NCI-H1105 (cell line): ENCODE measurements at places on chromosomes 5 and 9.

DNA sequence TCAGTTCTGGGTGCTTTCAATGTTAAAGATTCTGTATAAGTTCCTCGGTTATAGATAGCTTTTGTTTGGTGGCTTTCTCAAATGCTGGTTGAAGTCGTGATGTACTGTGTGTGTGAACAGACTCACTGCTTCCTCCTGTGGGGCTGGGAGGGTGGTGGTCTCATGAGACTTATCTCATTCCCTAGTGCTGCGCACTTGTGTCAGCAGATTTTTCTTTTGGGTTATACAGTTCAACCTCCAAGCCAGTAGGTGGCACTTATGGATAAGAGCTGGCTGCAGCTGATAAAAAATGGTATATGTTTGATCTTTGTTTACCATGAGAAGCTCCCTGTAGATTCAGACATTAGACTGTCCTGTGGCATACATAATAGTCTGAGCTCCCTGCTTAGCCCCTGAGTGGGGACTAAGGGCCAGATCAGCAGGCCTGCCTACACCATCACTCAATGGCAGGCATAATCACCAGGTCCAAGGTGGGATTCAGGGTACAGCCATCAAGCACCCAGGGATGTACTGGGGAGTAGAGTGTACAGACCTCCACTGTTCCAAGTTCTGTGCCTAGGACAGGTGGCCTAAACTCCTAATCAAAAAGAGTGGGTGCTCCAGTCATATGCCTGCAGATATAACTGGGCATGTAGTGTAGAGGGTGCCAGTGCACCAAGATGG is 174.2 kb downstream of the OXCT1 start:
- no peak for DNase-seq

DNA sequence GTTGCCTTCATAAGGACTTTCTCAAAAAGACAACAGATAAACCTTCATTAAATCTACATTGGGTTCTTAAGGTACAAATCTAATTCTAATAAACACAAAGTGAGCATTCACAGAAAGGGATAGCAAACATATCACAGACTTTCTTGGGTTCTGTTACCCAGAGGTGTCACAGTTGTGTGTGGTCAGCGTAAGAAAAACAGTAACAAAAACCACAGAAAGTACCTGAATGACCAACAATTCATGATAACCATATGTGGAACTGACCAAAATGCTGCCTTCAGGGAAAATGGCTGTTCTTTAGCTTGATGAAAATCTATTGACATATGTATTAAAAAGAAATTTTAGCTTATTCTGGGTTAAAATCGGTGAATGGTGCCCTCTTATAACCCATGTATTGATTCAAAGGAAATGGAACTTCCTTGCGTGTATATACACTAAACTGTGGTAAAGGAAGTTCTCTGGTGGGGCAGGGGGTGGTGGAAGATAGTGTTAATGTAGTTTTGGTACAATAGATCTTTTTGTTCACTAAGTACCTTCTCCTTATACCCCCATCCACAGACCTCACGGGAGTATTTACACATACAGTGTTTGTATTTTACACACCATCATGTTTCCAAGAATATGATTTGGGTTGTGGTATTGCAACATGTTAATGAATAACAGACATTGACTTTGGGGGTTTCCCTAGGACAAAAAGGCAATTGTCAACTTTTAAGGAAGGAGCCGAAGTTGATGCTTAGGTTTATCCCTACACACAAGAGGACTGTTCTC is 152.5 kb downstream of the APBA1 start:
- no peak for DNase-seq

DNA sequence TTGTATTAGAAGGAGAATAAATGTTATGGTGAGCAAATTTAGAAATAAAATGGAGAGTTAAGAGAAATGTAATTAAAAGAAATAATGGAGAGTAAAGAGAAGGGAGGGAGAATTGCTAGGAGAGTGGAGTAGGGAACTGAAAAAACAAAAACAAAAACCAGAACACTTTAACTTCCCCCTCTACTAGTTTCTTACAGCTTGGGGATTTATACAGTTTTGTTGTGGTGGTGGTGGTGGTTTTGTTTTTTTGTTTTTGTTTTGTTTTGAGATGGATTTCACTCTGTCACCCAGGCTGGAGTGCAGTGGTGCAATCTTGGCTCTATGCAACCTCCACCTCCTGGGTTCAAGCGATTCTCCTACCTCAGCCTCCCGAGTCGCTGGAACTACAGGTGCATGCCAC is 322.4 kb downstream of the TMEM167A start:
- DNase-seq, result no peak

DNA sequence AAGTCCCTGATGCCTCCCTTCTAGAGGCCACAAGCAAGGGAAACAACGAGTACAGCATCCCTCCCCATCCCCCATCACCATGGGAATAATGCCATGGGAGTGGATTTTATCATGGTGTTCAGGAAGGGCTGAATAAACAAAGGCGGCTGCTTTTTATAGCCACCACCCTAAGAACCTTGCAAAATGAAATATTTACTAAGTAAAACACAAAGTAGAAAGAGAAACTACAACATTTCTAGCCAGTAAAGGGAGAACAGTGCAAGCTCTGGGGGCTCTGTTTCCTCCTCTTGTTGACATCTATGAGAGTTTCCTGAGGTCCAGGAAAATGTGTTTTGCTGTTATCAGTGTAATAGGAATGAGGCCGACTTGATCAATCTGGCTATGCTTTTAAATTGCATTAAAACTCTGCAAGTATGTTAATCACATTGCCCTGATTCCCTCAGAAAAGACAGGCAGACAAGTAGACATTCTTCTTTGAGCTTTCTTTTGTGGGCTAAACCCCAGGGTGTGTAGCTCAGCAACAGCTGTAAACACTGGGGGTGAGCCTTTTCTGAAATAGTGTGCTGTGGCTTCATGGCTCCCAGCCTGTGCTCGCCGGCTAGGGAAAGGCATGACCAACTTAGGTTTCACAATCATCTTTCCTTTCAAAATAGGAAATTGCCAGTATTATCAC is 31.1 kb downstream of the SV2C start:
- DNase-seq, result no peak

DNA sequence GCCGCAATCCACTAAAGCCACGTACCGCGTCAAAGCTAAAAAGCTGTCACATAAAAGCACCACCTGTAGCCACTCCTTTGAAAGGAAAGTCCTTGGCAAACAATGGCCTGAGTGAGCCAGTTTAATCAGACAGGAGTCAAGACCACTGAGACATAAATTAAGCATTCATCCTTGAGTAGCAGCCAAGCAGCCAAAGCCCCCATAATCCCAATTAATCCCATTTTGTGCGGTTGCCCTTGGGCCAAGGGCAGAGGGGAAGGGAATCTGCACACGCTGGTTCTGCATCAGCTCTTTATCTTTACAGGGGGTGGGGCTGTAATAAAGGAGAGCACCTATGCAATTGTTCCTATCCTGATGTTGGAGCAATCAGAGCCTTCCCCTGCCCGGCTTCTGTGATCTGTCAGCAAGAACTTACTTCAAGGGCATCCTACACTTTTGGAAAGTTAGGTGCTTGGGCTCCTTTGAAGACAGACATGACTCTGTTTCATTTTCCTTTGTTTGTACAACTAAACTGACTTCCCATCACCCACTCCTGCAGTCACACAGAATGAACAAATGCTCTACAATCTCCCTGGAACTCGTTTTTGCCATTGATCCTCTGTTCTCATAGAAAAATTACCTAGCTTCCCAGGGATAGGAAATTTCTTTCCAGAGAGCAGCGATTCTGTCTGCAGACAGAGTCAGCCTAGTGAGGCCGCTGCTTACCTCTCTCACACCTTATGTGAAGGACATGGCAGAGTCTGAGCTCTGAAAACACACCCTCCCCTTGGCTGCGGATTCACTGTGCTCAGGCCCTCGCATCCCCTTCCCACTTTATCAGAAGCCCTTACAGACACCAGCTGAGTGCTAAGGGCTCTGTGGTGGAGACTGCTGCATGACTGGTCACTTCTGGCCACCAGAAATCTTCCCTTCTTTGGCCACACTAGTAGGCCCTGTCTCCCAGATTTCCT is 116.2 kb upstream of the TBCA start:
- DNase-seq, result no peak

- DNase-seq, result no peak
Measured at GRCh38 chr9:110069326-110070248, 138.4 kb downstream of the C9orf152 start.

GRCh38 chr9:4640027-4640426 is 22.1 kb upstream of the PLPP6 start:
- DNase-seq, result peak; percentile 12

DNA sequence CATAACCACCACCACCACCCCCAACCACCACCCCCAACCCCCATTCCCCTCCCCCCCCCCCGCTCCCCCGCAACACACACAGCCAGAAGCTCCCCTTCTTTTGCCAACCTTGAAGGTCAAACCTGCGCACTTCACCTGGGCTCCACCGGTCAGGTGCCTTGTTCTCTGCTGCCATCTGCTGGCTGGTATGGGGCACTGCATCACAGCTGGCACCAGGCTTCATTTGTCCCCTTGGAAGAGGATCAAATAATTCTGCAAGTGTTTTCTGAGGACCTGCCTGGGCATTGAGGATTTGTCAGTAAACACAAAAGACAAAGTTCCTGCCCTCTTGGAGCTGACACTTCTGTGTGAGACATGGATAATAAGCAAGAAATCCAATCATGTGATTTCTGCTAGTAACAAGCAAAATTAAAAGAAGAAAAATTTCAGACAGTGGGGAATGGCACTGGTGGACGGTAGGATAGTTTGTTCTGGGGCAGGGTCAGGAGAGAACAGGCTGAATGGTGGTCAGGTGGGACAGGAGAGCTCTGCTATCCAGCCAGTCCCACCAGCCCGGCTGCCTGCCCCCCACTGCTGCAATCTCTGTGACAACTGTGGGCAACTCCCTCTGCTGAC is 55.6 kb upstream of the LMX1B start:
- peak; percentile 48 for DNase-seq

DNA sequence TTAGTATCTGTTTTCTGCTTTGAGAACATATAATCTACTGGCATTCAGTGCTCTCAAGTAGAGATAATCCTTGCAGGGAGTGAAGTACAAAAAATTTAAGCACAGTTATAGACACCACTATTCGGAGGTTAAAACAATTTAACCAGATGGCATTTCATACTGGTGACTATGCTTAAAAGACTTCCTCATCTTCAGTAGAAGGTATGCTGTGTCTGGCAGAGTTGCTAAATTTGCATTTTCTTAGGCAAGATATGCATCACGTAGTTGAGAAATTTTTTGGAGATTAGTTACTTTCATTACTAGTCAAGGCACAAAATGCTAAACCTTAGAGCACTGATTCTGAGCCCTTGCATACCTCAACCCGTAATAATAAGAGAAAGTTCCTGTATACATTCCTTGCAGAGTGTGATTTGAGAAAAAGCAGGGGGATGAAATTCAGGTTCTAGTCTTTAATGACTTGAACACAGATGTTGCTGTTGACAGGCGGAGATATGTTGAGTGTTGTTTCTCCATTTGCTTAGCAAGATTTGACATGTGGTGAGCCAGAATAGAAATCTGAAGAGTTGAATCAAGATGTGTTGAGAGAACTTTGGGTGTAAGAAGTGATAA is 70.8 kb upstream of the STARD4 start:
- no peak for DNase-seq

DNA sequence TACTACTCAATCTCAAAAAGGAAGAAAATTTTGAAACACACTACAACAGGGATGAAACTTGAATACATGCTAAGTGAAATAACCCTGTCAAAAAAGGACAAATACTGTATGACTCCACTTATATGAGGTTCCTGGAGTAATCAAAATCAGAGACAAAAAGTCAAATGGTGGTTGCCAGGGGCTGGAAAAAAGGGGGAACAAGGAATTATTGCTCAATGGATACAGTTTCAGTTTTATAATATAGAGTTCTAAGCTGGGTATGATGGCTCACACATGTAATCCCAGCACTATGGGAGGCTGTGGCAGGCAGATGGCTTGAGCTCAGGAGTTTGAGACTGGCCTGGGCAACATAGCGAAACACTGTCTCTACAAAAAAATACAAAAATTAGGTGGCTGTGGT is 29.0 kb downstream of the ETF1 start:
- DNase-seq, result no peak

- DNase-seq, result no peak
Measured at GRCh38 chr5:56507351-56507930, 274.3 kb upstream of the ANKRD55 start.

GRCh38 chr5:172642486-172642885 is 1.4 kb downstream of the NEURL1B start:
- DNase-seq, result no peak

GRCh38 chr9:134396825-134397224 is 70.6 kb downstream of the RXRA start:
- DNase-seq, result no peak

DNA sequence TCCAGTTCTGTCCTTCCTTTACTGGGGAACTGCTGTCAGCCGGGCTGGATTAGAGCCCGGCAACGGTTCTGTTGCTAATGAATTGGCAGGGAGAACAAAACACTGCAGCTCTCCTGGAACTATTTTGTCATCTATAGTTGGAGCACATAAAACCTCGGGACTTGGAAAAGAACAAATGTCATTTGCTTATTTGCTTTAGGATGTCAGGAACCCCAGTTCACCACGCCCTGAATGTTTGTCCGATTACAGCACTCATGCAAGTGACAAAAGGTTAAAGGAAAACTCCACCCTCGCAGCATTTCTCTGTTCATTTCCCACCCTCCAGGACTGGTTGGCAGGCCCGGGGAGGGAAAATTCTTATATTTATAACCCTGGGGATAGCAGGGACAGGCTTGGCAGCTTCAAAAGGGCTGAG is 66.4 kb upstream of the PLPP1 start:
- no peak for DNase-seq

DNA sequence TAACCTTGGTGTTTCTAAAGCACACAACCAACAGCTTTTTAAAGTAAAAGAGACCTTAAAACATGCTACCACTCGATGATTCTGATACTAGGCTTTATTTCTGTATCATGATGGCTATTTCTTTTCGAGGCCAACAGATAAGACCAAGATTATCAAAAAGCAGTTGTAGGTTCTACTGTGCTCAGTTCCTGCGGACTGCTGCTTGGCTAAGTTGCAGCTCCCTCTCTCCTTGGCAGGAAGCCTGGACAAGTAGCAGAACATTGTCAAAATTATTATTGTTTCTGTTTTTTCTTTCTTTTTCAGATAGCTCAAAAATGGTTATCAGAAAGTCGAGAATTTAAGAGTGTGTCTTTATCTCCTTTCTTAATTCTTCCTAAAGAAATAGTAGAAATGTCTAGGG is 607.6 kb downstream of the PTPRD start:
- no peak for DNase-seq

DNA sequence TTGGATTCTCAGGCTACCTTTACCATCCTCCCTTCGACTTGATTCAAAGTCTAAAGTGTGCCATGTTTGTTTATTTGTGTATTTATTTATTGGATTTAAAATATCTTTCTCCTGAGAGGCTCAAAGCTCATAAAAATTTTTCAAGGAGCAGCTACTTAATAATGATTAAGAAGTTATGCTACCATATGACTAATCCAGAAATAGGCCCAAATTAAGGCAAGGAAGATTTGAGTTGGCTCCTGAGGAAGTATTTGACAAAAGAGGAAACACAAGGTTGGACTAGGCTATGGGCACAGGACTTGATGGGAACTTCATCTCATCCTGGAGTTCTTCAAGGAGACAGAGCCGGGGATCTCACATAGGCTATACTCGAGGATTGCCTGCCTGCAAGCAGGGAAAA is 22.4 kb upstream of the PPP2CA start:
- no peak for DNase-seq
